ENCODE measurements at places on chromosomes 4 and X.

- no peak for DNase-seq
Measured at GRCh38 chr4:65195002-65195401, 475.3 kb downstream of the EPHA5 start.

DNA sequence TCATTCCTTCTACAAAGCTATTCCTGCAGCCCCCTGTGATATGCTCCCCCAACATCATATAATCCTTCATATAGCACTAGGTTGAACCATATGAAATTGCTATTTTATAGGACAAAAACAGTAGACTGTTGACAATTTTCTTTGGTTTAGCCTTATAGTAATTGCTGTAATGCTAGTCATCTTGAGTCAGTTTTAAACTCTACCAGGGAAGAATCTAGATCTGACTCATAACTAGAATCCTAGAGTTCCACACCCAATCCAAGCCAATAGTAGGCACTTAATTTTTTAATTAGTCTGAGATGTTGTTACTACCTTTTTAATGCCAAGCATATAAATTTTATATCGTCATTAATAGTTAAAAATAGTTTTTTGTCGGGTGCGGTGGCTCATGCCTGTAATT lies 136.8 kb downstream of the CHRNA9 start:
- DNase-seq = no peak

DNA sequence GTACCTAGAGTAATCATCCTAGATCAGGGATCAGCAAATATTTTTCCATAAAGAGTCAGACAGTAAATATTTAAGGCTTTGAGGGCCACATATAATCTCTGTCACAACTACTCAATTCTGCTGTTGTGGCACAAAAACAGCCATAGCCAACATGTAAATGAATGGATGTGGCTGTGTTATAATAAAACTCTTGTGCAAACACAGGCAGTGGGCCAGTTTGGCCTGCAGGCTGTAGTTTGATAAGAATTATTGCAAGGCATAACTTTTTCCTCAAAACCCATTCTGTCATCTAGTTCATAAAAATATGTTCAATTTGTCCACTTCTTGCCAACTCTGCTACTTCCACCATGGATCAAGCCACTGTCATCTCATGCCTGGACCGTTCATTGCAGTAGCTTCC lies 39.4 kb upstream of the SHROOM4 start:
- no peak for DNase-seq

- DNase-seq = no peak
Measured at GRCh38 chr4:108483650-108484049, 136.7 kb upstream of the RPL34 start.

- no peak for DNase-seq
Measured at GRCh38 chr4:146214238-146214637, at the start of gene REELD1. Gene REELD1 (plus strand): TSS chr4:146214538. CDS start chr4:146216953, 2,415 bp downstream.

DNA sequence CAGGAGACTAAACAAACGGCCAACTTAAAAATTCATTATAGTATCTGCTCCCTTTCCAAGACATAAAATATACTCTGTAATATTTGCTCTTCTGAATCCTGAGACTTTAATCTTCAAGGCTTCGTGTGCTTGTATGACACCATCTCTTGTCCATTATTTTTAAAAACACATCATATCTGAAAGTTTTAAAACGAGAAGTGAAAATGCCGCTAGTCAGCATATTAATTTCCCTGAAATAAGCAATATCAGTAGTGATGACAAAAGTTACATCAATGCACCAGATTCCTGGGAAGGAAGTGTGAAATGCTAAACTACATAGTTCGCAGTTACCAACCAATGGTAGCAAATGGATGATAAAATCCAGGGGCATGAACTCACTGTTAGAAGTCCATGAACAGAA lies 66.8 kb upstream of the EXOC1L start:
- no peak for DNase-seq

DNA sequence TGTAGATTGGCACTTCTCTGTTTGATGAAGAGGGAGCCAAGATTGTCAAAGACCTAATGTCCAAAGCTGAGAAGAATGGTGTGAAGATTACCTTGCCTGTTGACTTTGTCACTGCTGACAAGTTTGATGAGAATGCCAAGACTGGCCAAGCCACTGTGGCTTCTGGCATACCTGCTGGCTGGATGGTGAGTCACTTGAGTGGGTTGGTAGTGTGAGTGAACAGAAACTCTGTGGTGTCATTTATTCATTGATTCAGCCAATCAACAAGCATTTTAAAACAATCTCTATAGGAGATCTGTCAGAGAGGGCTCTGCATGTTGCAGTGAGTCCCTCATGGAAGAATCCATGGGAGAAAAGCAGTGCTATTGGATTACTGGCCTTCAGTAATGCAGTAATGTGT lies 16.3 kb downstream of the TAF9B start:
- no peak for DNase-seq
